ENCODE measurements at places on chromosomes 2 and 18.

GRCh38 chr2:77519888-77520506 is 2.2 kb downstream of the LRRTM4 start:
- DNase-seq: no peak

DNA sequence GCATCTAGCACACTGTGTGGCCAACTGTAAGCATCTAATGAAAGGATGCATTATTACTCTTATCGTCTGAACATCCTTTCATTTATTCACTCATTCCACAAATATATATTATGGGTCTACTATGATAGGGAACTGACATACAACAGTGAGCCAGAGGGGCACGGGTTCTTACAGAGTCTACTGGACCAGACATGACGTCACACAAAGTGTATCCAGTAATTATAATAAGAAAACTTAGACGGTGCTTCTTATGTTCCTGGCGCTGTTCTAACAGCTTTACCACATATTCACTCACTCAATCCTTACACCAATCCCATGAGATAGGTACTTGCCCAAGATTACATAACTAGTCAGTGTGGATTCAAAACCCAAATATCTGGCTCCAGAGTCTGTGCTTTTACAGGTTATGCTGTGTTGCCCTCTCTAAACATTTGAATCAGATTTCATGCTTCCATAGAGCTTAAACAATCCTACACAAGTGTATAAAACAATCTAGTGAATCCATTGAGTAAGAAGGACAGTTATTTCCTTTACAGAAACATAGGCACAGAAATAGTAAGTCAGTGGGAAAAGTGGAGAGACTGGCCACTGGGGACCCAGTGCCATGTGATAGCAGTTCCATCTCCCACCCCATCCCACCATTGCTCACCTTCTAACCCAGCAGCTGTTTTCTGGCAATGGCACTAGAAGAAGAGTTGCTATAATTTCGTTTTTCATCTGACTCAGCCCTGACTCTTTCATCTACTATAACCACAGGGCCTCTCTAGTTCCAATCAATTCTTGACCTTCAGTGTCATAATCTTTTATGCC is 24.2 kb upstream of the ARL5A start:
- peak; percentile 15 for DNase-seq

GRCh38 chr2:85577386-85578242 is at the start of gene VAMP8:
Gene VAMP8 (plus strand): TSS chr2:85577586. CDS start chr2:85577647, 61 bp downstream.
- DNase-seq: no peak

DNA sequence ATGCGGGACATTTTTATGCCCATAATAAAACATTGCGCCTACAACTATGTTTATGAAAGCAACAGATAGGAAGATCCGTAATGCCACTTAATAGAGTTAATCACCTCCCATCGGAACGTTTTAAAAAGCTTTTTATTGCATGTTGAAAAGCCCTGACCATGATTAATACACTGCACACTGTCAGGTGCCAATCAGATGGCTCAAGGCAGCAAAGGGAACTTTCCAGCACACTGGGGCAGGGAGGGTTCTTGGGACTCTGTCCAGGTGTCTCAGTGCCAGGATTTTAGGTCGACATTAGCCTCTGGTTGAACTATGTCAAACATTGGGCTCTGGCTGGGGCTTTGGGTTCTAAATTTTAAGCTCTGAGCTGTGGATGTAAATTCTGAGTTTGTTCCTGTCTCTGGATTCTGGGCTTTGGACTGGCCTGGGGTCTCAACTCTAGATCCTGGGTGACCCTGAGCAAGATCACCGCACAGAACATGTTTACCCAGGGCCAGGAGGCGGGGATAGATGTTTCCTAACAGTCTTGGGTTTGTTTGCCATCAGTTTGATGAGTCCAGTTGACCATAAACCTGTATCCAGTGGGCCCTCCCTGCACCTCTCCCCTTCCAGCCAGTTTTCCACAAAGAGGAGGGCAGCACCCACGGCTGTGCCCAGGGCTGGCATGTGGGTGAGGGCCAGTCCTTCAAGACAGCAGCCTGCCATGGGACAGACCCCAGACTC is 262.7 kb downstream of the ATAD2B start:
- DNase-seq: no peak

- no peak for DNase-seq
Observed at GRCh38 chr2:233798335-233799086, 20.4 kb downstream of the MROH2A start.

GRCh38 chr2:98601532-98602132 is 6.7 kb downstream of the COA5 start:
- peak; percentile 56 for DNase-seq

- DNase-seq: no peak
Observed at GRCh38 chr2:24477229-24477628, 13.8 kb upstream of the NCOA1 start.

- peak; percentile 77 for DNase-seq
Observed at GRCh38 chr18:48153613-48154481, 223.4 kb upstream of the SMAD2 start.

GRCh38 chr2:86056590-86057331 is 48.9 kb downstream of the POLR1A start:
- no peak for DNase-seq

GRCh38 chr2:69554981-69555380 is 88.6 kb downstream of the AAK1 start:
- no peak for DNase-seq

- DNase-seq: no peak
Observed at GRCh38 chr2:54577944-54578647, 122.0 kb downstream of the SPTBN1 start.

- no peak for DNase-seq
Observed at GRCh38 chr2:191522478-191523120, 155.3 kb upstream of the NABP1 start.

- DNase-seq: peak; percentile 94
Observed at GRCh38 chr2:109164739-109165221, 35.8 kb downstream of the SH3RF3 start.

- DNase-seq: no peak
Observed at GRCh38 chr2:219228911-219229304, 528 bp downstream of the ATG9A start.

DNA sequence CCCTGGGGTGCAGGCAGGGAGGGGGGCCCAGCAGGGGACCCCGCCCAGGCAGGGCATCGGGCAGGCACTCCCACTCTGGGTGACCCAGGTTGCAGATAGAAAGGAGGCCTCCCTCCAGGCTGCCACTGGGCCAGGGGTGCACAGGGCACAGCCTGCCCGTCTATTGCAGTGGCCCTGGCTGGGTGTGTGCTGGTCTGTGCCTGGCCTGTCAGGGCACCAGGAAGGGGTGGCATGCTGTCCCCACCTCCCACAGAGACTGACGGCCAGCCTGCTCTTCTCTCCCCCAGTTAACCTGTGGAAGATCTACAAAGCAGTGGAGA is 12.9 kb downstream of the ARID5A start:
- no peak for DNase-seq

- DNase-seq: no peak
Observed at GRCh38 chr2:187819624-187820023, 265.4 kb upstream of the TFPI start.

GRCh38 chr2:48434101-48434500 is 95.9 kb upstream of the STON1 start:
- no peak for DNase-seq

GRCh38 chr18:48408727-48409590 is at the start of gene ZBTB7C:
Gene ZBTB7C (minus strand): TSS chr18:48409383.
- no peak for DNase-seq

GRCh38 chr2:236688563-236689392 is 119.2 kb downstream of the ACKR3 start:
- no peak for DNase-seq

GRCh38 chr2:209840434-209840833 is 68.8 kb downstream of the UNC80 start:
- no peak for DNase-seq

- DNase-seq: no peak
Observed at GRCh38 chr2:173998386-173998785, 33.2 kb upstream of the SP3 start.

- peak; percentile 60 for DNase-seq
Observed at GRCh38 chr2:30706534-30707303, 100.5 kb downstream of the CAPN13 start.

GRCh38 chr18:58608216-58608615 is 20.7 kb downstream of the ALPK2 start:
- DNase-seq: no peak

GRCh38 chr18:74139888-74140287 is 7.7 kb downstream of the FBXO15 start:
- peak; percentile 76 for DNase-seq

DNA sequence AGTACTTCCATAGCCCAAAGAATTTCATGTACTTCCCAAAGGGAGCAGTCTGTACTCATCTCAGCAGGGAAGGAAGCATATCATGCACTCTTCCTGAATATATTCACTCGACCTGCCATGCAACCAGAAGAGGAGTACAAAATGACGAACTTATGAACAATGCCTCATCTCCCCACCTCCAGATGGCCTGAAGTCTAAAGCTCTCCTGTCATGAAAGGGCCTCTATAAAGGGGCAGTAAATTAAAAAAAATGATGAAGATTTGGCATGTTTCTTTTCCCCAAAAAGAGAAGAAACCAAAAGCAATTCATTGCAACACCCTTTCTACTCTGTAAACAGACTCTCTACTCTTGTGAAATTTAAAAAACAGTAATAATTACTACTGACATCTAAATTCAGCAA is 1601.1 kb downstream of the LRP1B start:
- peak; percentile 2 for DNase-seq

DNA sequence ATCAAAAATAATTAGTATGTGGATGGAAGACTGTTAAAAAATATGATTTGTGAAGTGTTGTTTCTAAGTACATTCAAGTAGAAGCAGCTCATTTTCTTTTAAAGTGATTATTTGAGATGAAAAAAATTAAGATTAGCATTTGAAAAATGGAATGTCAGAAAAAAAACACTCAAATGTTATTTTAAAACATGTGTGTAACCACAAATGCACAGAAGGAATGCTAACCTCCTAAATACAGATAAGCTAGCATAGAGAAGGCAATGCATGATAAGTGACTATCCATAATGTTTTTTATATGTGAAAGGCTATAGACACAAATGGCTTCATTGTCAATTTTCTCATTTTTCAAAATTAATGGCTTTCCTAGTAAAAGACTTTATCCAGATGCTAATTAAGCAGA is 198.9 kb downstream of the NYAP2 start:
- no peak for DNase-seq

DNA sequence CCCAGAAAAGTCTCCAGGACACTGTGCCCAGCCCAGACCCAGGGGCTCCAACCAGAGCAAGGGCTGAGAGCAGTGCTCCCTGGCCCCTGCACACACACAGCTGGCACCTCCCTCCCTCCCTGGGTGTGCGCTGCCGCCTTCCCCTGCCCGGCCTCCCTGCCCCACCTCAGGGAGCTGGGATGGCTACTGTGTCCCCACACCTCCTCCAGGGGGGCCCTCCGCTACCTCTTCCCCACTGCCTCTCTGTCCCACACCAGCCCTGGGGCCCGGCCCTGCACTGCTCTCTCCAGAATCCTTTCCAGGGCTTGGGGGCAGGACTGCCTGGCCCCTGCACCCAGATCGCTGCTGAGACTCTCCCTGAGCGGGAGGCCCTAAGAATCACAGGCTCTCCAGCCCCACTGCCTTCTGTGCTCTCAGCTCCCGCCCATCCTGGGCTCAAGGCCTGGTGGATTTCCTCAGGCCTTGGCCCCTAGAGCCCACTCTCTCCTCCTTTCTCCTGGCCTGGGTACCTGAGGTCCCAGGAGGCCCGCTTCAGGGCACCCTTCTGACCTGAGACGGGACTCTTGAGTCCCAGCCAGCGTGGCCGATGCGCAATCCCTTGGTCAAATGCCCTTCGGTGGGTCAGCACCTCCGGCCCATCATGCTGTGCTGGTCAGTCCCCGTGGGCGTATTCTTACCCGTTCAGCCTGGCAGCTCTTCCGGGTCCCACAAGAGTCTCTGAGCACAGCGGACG is 276.8 kb upstream of the HDAC4 start:
- no peak for DNase-seq

GRCh38 chr2:84278386-84278785 is 180.7 kb downstream of the SUCLG1 start:
- no peak for DNase-seq

GRCh38 chr18:58784601-58785137 is 80.0 kb upstream of the ZNF532 start:
- DNase-seq: no peak

GRCh38 chr2:20196657-20197161 is 28.2 kb downstream of the SDC1 start:
- no peak for DNase-seq

DNA sequence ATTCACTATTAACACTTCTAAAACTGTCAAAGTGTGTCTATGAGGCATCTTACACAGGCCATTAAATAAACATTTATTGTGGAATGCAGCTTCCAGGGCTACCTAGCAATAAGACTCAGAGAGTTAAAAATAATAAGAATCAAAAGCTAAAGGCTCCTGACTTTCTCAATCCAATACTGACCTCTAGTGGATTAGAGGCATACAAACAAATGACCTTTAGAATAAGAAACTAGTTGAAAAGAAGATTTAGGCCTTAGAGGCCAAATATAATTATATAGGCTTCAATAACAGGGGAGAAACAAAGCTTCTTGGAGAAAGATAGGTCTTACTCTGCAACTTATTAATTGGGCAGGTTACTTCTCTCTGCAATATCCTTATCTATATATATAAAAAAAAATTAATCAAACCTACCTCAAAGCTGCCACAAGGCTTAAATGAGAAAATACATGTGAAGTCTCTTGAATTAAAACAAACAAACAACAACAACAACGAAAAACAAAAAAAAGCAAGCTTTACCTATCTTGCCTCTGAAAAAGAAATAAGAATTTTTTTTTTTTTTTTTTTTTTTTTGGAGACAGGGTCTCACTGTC is 246.1 kb downstream of the EXOC6B start:
- DNase-seq: peak; percentile 64

GRCh38 chr2:85996591-85996990 is 107.8 kb upstream of the ST3GAL5 start:
- no peak for DNase-seq

GRCh38 chr2:139142252-139142880 is 362.2 kb upstream of the NXPH2 start:
- DNase-seq: peak; percentile 21

DNA sequence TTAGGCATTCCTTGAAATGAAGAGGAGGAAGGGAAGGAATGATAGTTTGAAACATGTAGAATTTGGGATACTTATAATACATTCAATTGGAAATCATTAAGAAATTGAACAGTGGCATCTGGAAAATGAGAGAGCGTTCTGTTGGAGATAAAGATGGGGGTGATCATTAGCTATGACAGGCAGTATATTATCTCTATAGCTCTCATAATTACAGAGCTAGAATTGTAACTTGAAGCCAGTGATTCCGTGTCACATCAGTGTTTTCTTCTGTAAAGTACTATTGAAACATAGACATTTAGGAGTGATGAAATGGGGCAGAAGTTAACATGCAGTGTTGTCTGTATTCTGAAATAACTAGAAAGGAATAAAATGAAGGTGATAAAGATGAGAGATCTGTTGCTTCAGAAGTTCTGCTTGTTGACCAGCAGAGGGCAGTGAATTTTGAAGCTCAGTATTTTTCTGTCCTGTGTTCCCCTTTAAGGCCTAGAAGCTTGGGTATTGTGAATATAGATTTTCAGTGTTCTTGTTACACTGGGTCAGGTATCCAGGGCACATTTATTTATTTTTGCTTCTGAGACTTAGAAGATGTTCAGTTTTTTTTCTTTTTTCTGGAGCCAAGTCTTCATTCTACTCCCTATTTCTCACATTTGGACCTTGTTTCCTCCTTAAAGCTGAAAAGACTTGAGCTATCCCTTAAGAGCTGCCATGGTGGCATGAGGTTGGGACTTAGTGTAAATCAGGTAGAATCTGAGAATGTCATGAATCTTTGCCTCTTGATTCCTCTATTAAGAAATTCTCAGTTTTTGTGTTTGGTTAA is 157.4 kb downstream of the TAF4B start:
- peak; percentile 73 for DNase-seq
